Stimulated activated effector memory CD8-positive, alpha-beta T cell treated with anti-CD3 and anti-CD28 coated beads, Interleukin-12 subunit alpha, Interleukin-12 subunit beta, amount 100 ng/mL, for 72 hours (primary cell): ENCODE measurements at places on chromosomes 6 and 20.
A peak's percentile ranks its signal among the peaks of the same experiment; 100 is the strongest.

DNA sequence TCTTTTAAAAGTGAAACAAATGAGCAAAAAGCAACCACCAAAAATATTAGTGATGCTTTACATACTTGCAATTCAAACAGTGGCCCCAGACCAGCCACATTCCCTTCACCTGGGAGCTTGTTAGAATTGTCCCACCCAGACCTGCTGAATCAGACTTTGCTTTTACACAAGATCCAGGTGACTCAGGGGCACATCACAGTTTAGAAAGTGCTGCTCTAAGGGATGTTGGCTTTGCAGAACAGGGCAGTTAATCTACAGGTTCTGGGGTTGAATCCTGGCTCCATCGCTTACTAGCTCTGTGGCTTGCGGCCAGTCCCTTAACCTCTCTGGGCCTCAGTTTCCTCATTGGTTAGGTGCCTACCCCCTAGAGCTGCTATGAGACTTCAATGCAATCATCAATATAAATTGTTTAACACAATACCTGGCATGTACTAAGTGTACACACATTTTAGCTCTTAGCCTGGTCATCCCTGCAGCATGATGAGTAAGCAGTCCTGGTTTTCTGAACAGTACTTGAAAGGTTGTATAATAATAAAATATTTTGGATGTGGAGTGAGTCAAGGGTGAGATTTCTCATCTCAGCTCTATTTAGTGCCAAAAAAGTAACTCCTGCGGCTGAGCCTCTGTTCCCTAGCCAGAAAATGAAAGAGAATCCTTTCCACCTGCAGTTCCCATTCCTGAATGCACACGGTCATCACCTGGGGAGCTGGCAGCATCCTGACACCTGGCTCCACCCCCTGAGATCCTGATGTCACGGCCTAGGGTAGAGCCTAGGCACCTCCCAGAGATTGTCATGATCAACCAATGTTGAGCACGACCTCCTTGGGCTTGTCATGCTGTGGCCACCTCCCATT is 162.7 kb downstream of the ANKRD60 start:
- DNase-seq, result no peak

- no peak for DNase-seq
These were observed 49.0 kb downstream of the RREB1 start for GRCh38 chr6:7156643-7157278.

GRCh38 chr20:45965169-45966002 is 6.6 kb downstream of the ZNF335 start:
- no peak for DNase-seq

- DNase-seq, result no peak
These were observed 5.8 kb upstream of the MLN start for GRCh38 chr6:33809594-33809993.

DNA sequence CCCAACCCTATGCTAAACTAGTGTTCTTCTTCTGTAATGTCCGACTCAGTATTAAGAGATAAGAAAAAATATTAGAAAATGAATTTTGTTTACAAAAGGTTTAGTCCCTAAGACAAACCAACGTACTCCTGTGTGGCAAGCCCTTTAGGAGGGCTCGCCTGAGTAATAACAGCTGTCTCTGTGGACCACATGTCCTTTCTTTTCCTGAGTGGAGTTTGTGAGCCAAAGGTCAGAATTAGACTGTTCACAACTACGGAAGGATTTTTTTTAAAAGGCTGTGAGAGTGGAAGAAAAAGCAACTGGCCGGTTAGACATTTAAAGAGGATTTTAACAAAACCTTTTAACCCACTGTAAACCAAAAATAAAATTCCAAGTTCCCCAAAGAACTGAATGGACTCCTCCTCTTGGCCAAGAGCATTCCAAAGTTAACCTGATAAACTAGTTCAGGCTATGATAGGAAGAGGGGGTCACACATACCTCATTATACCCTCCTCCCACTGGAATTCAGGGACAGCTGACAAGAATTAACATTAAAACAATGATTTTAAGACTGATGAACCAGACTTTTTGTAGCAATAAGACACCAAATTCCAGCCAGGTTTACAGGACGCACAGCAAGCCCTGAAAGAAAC is 43.5 kb downstream of the FAM184A start:
- no peak for DNase-seq

- DNase-seq, result no peak
These were observed 117.4 kb downstream of the VEGFA start for GRCh38 chr6:43887340-43887858.

GRCh38 chr6:35759426-35759825 is 17.0 kb upstream of the CLPSL2 start:
- DNase-seq, result no peak

GRCh38 chr6:33075568-33076405 is at the start of gene HLA-DPB1:
TSS of gene HLA-DPB1 (plus strand) at chr6:33075990. CDS start at chr6:33076042, 52 bp downstream.
- peak; percentile 70 for DNase-seq

DNA sequence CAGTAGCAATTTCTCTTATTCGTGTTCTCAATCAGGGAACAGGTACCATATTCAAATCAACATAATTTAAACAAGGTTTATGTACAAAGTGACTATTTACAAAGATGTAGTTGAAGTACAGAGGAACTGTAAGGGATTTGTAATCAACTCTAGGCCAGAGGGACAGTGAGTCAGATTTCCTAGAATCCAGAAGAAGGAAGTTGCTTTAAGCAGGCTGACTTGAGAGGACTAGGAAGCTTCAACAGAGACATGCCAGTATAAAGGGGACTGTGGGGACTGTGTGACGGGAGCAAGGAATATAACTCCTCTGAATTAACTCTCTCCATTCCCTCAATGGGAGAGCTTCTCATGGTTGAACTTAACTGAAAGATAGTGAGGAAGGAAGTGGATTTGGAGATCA is 427.4 kb upstream of the JAG1 start:
- DNase-seq, result no peak

DNA sequence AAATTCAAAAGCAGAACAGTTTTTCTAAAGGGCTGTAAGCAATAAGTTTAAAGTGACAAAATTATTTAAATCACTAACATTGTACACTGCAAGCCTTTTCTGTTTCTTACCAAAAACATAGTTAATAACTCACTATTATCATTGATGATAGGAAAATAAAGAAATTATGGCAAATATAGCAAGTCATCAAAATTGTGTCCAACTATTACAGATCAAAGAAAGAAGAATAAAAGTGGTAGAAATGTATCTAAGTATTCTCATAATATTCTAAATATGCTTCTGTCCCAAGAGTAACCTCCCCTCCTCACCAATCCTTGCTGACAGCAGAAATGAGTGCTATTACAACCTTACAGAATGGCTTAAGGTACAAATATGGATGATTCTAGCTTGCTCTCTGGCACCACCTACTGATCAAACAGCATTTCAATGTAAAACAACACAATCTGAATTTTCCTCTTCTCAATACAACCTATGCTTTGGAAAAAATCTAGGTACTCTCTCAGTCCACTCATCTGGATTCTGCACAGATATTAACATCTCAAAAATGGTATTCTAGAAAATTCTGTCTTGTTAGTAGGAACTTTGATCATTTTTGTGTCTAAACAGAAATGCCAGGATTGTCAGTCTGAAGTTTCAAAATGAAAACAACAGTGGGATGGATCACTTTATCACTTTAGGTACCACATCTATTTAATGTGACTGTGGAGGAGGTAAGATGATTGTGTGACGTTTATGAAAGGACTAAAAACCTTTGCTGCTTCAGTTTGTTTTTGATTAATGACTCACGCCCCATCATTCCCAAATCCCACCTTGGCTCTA is 40.9 kb downstream of the ZFP64 start:
- no peak for DNase-seq

- DNase-seq, result no peak
These were observed 3.0 kb downstream of the ARFRP1 start for GRCh38 chr20:63704749-63705117.

DNA sequence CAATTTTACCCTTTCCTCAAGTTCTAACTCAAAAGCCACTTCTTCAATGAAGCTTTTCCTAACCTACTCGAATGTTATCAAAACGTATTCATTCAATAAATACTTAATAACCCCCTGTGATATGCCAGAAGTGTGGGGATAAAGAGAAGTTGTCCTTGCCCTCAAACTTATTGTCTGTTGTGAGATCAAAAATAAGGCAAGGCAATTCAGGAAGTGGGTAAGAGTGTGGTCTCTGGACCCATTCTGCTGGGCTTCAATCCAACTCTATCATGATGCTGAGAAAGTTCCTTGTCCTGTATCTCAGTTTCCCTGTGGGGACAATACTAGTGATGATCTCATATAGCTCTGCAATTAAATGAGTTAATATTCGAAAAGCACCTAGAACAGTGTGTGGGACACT is 92.8 kb downstream of the PRDM1 start:
- no peak for DNase-seq

GRCh38 chr6:89611666-89612065 is 26.9 kb downstream of the LYRM2 start:
- no peak for DNase-seq

DNA sequence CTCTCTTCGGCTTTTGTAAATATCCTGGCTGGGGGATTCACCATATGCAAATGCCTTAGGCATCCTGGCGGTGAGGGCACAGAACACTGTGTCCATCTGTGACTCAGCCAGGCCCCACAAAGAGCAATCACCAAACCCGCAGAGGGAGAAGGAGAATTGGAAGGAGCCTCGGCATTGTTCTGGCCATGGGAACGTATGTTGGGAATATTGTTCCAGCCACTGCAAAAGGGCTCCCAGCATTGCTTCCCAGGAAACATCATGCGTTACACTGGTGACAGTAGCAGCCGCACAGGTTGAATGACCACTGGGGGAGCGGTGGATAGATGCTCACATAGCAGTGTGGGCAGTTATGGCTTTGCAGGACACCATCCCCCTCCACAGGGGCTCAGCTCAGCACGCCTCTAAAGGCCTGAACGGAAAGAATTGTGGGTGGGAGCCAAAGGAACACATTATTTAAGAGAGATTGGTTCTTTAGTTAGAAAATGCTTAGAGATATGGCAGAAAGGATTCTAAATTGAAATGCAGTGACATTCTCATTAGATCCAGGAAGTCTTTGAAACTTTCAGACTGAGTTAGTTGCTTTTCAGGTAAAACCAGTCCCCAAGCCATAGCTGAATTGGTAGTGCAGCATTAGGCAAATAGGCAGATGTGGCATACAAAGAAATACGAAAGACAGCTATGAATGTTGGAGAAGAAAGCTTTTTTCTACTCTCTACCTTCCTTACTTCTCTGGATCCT is 104.3 kb downstream of the RNF144B start:
- DNase-seq, result no peak

DNA sequence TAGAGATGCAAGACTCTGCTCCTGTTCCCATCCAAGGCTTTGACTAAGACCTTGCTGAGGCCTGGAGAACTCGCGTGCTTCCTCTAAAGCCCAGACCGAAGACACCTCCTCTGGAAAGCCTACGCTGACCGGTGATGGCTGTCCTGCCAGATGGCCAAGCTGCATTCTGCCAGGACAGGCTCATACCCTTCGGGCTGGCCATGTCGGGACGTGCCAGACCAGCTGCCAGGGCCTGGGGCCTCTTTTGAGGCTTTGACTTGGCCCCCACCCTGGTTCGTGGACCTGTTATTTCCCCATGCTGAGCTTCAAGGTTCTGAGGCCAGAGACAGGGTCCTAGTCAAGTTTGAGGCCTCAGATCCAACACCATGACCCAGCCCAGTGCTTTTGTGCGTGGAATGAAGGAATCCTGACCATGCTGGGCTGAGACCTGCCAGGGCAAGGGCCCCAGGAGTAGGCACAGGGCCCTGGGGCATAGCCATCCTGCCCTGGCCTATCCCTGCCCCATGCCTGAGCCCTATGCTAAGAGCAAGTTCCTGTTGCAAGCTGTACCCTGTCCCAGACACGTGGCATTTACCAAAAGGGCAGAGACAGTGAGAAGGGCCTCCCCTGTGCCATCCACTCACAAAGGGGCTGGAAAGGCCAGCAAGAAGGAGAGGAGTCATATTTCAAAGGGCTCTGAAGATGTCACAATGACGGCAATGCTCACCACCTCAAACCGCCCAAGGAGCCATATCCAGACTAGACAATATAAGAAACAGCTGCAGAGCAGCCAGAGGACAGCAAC is 42.8 kb downstream of the MRPL14 start:
- no peak for DNase-seq

DNA sequence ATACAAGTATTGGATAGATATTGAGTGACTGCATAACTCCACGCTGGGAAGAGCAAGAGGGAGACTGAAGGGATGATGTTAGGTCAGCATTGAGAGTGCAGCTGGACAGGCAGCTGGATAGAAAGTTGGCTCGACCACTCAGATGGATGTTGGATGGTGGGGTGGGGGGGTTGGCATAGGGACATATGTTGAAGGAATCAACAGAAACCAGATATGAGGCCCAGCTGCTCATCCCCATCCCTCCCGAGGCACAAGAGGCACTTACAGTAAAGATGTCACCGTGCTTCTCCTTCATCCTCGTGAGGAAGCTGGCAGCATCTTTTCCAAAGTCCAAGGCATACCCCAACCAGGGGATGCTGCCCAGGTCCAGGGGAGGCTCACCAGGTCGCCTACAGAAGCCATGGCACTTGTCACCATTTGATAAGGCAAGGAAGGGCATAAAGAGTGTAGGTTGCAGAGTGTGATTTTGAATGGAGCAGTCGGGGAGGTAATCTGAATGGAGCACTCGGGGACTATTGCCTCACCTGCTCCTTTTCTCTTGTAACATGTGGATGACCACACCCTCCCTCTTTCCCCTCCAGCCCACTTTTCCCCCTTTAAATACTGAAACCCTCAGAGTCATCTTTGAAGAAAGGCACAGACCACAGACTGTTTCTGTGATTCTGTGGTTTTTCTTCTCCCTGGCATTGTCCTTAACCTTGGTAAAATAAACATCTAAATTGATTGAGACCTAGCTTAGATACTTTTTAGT is 18.0 kb downstream of the PTGIS start:
- DNase-seq, result no peak

DNA sequence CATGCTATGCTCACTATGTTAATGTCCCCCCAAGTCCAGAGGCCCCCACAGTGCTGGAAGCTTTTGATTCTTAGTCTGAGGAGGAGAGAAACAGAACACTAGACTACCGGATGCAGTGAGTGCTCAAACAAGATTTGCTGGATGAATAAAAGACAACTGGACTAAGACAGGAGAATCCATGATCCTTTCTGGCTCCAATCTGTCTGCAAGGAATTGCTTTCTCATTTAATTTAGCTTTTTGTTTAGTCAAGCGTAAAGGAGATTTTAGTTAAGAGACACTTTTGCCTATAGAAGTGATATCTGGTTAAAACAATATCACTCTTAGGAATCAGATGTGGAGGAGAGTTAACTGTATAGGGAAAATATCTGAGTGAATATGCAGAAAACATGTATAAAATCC is 13.5 kb downstream of the LYRM4 start:
- no peak for DNase-seq
